NCI-H1092 treated with DMSO at 0.1 percent for 48 hours (cell line): ENCODE measurements at places on chromosomes 12 and 14.

- DNase-seq: no peak
These were observed 62.2 kb upstream of the WSCD2 start for GRCh38 chr12:108066583-108067577.

DNA sequence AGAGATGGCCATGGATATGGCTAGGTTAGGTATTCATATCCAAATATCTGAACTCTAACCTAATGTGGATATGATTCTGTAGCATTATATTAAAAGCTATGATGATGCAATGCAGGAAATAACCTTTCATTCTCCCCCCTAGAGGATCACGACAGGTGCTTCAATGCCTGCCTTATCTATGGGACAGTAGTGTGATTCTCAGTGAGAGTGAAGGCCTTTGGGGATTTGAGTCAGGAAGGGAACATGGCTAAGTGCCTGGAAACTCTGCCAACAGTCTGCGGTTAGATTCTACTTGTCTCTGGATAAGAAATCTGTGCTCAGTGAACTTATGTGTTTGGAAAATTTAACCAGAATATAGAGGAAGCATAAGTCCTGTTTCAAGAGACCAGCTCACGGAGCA is 81.8 kb downstream of the SLC38A1 start:
- no peak for DNase-seq

GRCh38 chr14:68377459-68377858 is 415.4 kb downstream of the ZFP36L1 start:
- DNase-seq: no peak

DNA sequence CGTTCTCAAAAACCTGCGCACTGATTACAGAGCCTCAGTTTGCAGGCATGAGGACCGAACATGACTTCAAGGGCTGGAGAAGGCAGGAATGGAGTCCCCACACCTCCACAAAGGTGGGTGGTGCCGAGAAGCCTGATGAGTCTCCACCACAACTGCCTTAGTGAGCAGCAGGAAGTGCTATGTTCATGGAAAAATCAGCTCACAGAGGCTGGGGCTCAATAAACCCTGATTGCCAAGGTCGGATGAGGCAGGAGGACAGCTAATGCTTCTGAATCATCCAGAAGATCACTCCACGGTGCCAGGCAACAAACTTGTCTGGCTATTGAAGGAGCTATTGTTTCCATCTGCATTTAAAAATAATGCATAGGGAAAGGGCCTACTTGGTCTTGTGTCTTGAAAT is 31.1 kb downstream of the APPL2 start:
- DNase-seq: no peak

GRCh38 chr12:104596134-104596799 is 139.5 kb downstream of the CHST11 start:
- DNase-seq: no peak

DNA sequence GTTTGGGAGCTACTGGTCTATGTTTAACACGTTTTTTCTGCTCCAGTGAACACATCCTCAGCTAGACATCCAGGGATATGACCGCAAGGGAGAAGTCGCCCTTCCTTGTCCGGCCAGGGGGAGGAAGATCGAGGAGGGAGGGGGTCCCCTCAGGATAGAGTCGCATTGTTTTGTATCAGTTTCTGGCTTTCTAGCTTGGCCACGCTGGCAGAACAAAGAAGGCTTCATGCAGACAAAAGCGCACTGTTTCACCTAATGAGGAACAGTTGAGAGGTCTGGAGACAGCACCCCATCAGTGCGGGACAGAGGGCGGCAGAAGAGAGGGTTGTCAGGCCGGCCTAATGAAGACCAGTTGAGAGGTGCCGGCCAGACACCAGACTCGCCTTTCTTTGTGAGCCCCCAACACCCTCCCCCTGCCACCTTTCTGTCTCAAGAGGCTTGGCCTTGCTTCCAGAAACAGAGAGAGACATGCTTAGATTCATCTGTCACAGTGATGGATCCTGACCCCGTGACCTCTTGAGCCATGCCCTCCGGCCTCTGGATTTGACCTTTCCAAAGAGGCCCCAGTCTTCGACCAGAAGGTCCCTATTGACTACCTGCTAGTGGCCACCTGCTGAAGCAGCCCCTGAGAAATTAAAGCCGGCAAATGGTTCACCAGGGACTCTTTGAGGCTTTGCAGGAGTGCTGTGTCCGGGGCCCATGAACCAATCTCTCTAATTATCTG is 254.7 kb upstream of the TBX3 start:
- no peak for DNase-seq

GRCh38 chr14:78302841-78303240 is 132.7 kb downstream of the NRXN3 start:
- no peak for DNase-seq

GRCh38 chr12:109053382-109054123 is 1.2 kb downstream of the USP30 start:
- DNase-seq: no peak

- no peak for DNase-seq
These were observed 150.9 kb upstream of the PLEKHG7 start for GRCh38 chr12:92551853-92552397.

GRCh38 chr14:93108105-93108504 is 7.6 kb downstream of the ITPK1 start:
- DNase-seq: no peak

GRCh38 chr14:59363531-59364226 is 101.5 kb downstream of the GPR135 start:
- no peak for DNase-seq

- no peak for DNase-seq
These were observed 52.7 kb downstream of the PTGER2 start for GRCh38 chr14:52366796-52367315.

DNA sequence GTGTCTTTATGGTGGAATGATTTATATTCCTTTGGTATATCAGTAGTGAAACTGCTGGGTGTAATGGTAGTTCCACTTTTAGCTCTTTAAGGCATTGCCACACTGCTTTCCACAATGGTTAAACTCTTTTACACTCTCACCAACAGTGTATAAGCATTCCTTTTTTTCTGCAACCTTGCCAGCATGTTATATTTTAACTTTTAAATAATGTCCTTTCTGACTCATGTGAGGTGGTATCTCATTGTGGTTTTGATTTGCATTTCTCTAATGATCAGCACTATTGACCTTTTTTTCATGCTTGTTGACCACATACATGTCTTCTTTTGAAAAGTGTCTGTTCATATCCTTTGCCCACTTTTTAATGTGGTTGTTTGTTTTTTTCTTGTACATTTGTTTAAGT is 142.5 kb downstream of the MSRB3 start:
- DNase-seq: no peak

GRCh38 chr12:123836292-123836691 is 74.2 kb downstream of the DNAH10 start:
- no peak for DNase-seq
